ENCODE measurements at places on chromosomes 7 and 10.
A peak's percentile ranks its signal among the peaks of the same experiment; 100 is the strongest.

- no peak for DNase-seq
Measured at GRCh38 chr10:122189185-122189584, 81.9 kb upstream of the BTBD16 start.

DNA sequence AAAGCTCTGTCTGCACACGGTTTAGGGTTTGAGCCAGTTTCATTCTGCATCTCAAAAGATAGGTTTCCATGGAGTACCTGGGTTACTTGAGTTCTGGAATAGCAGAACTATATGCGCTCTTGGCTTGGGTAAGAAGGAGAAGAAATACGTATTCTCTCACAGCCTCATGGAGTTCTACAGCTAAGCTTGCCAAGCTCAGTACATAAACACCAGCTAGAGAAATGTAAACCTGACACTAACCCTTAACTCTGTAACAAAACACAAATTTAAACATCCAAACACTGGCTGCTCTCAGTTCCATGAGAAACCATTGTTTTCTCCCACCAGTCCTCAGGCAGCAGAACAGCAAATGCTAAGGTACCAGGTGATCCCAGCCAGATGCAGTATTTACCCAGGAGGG, 557.2 kb downstream of the INHBA start:
- no peak for DNase-seq

- no peak for DNase-seq
Measured at GRCh38 chr7:100166317-100166940, 2.0 kb downstream of the GAL3ST4 start.

GRCh38 chr10:17647326-17647725, 3.4 kb downstream of the STAM start:
- no peak for DNase-seq

DNA sequence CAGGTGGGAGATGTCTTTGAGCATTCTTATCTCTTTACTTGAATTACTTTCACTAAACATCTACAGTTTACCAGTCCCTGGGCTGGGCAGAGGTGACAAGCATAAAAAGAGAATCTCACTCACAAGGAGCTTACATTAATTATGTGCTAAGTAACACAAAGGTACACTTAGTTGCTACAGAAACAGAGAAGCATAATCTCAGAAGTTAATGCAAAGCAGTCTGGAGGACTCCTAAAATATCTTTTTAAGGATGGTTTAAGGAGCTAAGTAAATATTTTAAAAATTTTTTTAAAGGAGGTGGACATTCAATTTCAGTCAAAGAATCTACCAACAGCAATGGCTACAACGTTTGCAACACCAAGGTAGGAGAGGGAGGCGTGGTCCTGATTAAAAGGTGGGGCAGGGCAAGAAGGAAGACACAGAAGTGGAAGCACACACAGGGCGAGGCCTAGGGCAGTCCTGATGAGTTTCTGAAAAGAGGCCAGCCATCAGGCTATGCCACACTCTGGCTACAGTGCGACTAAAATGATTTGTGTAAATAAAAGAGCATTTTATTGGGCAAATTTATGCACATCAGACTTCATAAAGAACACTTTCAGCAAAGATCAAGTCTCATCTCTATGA, 5.3 kb downstream of the LARP4B start:
- DNase-seq = no peak

DNA sequence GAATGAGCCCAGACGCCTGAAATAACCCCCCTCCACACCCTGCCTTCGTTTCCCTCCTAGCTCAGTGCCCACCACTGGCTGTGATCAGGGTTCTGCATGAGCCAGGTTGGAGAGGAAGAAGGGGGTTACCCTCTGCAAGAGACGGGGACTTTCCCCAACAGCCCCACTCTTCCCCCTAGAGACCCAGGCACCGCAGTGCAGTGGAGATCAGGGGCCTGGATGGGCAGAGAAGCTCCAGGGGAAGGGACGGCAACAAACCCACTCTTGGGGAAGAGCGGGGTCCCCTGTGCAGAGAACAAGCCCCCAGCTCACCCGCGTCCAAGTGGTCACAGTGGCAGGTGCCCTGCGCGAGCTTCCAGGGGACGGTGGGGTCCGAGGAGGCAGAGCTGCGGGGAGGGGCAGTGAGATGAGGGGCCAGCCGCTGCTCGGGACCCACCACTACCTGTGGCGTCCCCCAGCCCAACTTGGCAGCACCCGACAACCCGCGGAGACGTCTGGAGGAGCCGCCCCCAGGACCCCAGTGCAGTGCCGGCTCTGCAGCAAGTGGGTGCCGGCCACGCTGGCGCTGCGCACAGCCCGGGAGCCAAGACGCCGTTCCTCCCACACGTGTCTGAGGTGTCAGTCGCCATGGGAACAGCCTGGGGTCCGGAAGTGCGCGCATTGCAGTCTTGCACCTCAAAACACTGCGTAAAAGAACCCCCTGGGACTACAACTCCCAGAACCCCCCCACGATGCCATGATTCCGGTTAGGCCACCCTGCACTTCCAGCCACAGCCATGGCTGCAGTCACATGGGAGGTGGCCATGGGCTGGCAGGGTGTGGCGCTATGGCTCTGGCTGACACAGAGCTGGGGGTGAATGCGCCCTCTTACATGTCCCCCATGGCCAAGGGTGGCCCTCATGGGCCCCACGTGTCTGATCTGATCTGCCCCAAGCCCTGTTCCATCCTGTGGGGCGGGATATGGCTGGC, 45.8 kb upstream of the WIPI2 start:
- no peak for DNase-seq

- no peak for DNase-seq
Measured at GRCh38 chr10:4351723-4352413, 474.1 kb upstream of the AKR1E2 start.

- DNase-seq = no peak
Measured at GRCh38 chr7:158277219-158278141, 310.1 kb downstream of the PTPRN2 start.

- DNase-seq = no peak
Measured at GRCh38 chr7:99825452-99825851, 2.4 kb upstream of the CYP3A43 start.

DNA sequence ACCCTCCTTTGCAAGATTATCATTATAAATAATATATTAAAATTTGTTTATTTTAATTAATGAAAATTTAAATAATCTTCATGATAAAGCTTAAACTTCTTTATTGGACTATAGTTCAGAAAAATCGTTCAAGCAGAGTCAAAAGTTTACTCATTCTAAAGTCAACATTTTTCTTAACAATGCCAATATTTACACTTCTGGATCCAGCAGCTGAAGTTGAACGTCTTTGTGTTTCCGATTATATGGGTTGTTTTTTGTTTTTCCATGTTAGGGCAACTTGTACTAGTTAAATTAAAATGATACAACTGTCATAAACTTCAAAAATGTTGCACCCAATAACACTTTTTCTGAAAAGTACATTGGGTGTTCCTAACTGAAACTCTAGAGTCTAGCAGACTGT, 43.8 kb downstream of the GRB10 start:
- DNase-seq = no peak

- DNase-seq = no peak
Measured at GRCh38 chr10:131865223-131865917, 35.4 kb upstream of the PPP2R2D start.

- no peak for DNase-seq
Measured at GRCh38 chr10:121580276-121581116, 17.7 kb downstream of the FGFR2 start.

DNA sequence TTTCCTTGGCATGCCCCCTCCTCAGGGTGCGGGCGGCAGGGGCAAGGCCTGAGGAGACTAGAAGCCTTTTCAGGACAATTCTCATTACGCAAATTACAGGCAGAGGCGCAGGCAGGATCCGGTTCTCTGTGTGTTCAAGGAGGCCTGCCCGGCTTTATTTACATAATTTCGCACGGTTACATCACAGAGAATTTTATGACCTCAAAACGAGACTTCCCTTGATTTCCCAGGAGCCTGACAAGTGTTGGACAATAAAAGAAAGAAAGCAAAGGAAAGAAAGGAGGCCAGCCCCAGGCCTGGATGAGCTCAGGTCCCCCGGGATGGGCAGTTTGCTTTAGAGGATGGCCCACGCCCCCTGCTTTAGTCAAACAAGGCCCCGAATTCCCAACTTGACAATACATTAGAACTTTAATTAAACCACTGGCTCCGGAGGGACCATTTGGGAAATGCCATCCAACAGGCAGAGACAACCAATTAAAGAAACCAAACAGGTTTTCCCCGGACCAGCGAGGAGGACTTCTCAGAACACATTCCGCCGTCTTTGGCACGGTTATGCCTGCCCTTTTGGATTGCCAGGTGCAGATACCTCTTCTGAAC, 2.9 kb downstream of the MNX1 start:
- DNase-seq = no peak

- DNase-seq = no peak
Measured at GRCh38 chr10:14172336-14172950, 158.3 kb downstream of the FRMD4A start.

GRCh38 chr10:13956826-13957225, 370.1 kb downstream of the PRPF18 start:
- no peak for DNase-seq

DNA sequence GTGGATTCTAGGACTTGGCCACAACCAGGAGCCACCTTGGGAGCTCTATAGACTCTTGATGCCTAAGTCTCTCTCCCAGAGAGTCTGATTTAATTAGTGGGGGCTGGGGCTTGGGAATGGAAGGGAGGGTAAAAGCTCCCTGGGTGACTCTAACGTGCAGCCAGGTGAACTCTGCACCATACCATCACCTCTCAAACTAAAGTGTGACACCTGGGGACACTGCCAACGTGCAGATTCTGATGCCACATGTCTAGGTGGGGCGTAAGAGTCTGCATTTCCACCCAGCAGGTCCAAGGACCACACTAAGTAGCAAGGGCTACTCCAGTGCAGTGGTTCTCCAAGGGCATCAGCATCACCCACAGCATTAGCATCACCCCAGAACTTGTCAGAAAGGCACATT, 28.3 kb downstream of the LRRC20 start:
- no peak for DNase-seq

- DNase-seq = peak; percentile 98
Measured at GRCh38 chr10:5043716-5044115, 40.1 kb upstream of the AKR1C2 start.

GRCh38 chr7:14341200-14341775, 351.8 kb upstream of the ETV1 start:
- DNase-seq = no peak

DNA sequence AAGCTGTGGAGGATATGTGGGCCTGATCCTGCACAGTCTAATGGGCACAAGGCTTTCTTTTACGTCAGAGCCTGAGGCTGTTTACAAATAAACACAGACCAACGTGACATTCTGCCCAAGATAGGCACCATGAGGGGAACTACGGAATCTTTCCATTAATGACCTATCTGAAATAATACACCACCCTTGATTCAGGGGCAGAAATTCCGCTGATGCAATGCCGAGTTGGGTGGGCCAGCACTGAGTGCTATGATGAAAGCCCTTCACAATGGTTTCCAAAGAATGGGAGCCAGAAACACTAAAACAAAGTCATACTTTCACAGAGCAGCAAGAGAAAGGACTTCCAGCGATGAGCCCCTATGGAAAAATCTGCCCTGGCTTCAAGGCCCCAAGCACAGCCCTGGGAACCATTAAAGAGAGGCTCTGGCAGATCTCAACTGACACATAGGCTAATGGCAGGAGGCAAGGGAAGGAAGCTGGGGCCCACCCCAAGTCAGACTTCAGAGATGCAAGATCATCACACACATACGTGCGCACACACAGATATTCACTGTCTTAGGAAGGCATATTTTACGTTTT, 72.2 kb upstream of the DLX6 start:
- DNase-seq = no peak

GRCh38 chr10:8921568-8921967, 867.1 kb downstream of the GATA3 start:
- DNase-seq = no peak

DNA sequence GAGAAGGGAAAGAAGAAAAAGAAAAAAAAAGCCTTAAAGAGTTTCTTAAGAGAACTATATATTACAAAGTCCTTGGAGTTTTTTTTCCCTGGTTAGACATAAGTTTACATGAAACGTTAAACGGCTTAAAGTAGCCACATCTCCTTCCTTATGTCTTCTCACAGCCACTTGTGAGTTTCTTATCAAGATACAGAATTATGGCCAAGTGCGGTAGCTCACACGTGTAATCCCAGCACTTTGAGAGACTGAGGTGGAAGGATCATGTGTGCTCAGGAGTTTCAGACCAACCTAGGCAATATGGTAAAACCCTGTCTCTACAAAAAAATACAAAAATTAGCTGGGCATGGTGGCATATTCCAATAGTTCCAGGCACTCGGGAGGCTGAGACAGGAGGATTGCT, 54.3 kb downstream of the IKZF1 start:
- DNase-seq = no peak
